ENCODE measurements at places on chromosomes 11 and 22.

DNA sequence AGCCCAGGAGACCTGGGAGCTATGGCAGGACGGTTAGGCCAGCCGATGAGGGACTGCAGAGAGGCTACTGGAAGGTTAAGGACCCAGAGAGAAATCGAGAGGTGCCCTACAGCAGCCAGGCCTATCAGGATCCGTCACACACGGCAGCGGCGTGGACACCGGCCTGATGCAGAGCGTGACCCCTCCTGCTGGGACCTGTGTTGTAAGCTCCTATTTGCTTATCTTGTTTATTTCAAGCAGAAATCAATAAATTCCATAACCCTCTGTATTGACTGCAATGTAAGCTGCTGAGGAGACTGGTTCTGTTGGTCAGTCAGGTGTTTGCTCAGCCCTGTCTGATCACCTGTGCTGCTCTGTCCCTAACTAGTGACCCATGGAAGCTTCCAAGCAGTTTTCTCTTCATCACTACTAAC, 39.9 kb downstream of the PPP2R1B start:
- no peak for DNase-seq

GRCh38 chr11:8102965-8103364, 22.0 kb downstream of the TUB start:
- no peak for DNase-seq

DNA sequence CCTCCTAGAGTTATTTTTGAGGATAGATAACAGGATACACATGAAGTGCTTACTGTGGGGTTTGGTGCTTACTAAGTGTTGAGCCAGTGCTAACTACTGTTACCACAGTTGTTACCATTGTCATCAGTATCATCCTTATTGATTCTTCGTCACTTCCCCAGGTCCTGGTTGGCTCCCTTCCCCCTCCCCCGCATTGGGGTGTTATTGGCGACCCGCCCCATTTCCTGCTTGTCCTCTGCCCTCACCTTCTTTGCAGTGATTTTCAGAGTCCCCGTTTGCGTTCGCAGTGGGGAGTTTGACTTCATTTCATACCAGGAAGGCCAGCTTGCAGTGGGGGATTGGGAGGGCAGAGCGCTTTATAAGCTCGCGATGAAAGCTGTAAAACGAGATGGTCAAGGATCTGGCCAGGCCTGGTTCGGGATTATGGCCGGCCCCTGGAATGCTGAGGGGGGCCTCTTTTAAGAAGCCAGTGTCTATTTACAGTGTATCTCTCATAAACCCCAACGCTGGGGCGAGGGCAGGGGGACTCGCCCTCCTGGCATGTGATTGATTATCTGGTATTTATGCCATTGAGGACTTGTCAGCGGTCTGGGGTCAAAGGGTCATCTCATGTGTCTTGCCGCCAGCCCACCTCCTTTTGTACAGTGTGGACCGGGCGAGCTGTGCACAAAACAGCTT, 84.6 kb upstream of the NNMT start:
- DNase-seq = no peak

GRCh38 chr22:18109410-18110193, 1.0 kb upstream of the TUBA8 start:
- DNase-seq = no peak

- DNase-seq = no peak
These were observed 359.3 kb downstream of the CADM1 start for GRCh38 chr11:115144914-115145313.

GRCh38 chr22:46159777-46160176, 9.5 kb downstream of the PPARA start:
- no peak for DNase-seq

DNA sequence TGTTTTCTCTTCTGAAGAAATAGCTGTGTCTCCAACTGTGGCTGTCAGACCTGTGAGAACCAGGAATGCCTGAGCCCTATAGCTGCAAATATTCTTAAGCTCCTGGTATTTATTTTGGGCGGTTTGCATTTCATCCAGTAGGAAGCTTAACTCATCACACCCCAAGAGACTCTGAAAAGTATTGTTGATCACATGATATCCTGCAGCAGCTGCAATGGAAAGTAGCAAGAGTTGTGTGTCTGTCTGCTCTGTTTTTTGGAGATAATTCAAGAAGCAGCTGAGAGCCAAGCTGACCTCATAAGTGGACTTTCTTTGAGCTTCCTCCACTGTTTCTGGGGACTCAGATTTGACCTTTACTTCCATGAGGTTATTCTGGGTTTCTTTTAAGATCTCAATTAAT, 36.4 kb upstream of the MRPL17 start:
- DNase-seq = no peak

DNA sequence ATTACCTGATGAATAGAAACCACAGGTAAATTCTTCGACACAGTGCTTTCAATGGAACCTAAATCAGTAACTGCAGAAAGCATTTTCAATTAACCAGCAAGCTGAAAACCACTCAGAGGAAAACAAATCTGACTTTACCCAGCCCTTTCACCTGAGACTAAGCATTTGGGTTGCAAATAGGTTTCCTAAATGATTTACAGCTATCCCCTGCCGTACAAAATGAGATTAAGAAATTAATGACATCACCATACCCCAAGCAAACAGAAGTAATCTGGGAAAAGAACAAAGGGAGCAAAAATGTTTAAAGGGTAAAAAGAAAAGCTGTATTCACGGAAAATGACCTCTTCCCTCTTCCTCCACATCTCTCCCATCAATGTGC, 584 bp downstream of the NOX4 start:
- no peak for DNase-seq

DNA sequence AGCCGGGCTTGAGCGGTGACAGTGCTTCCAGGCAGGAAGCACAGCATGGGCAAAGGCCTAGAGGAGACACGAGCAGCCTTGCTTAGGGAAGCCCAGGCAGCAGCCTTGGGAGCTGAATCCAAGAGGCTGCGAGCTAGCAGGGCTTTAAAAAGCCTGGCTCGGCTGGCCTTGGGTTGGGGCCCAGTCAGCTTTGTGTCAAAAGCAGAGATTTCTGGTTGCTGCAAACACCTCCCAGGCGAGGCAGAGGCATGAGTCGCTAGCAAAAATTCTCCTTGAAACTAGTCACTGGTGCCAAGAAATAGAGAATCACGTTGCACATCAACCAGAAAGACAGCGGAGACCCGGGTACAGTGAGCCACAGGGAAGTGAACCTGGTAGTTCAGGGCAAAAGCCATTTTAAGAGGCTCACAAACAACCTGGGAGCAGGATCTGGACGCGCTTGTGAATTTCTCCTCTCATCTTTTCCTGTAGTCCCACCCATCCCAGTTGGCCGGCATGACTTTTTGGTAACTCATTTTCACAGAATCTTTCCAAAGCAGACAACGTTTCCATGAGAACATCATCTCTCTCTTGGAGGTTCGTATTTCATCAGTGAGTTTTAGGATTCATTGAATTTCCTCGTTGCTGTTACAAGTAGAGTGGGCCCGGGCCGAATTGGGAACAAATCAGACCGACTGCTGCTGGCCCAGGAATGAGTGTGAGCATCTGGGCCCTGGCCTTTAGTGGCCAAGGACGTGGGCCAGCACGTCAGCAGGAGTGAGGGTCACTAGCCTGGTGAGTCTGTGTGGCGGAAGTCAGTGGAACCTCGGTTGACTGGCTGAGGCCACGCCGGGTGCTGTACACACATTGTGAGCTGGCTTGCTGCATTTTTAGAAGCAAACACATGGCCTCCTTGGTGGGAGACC, 16.4 kb upstream of the FGF4 start:
- DNase-seq = no peak

DNA sequence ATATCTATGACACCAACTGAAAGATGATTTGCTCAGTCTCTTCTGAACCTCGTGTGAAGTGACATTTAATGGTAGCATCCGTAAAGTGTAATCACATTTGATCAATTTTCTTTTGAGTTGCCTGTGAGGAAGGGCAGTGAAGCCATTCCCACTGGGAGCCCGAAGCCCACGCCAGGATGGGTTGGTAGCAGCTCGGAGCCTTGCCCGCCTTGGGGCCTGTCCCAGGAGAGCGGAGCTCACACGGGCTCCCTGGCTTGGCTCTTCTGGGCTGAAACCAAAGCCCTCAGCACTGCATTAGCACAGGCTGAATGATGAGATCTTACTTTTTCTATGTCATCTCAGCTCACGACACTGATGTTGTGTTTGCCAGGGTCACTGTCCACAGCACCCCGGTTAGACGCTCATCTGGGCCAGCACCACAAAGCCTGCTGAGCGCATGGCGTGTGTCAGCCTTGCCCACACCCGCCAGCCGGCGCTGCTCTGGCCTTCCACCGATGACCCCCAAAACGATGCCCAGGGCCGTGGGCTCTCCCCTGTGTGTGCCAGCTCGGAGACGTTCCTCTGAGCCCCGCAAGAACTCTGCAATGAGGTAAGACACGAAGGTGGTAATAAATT, 9.3 kb upstream of the TRMU start:
- DNase-seq = no peak

GRCh38 chr22:19271856-19272535, 19.5 kb downstream of the CLTCL1 start:
- no peak for DNase-seq

- no peak for DNase-seq
These were observed 99.5 kb downstream of the DBX1 start for GRCh38 chr11:20060647-20061205.

DNA sequence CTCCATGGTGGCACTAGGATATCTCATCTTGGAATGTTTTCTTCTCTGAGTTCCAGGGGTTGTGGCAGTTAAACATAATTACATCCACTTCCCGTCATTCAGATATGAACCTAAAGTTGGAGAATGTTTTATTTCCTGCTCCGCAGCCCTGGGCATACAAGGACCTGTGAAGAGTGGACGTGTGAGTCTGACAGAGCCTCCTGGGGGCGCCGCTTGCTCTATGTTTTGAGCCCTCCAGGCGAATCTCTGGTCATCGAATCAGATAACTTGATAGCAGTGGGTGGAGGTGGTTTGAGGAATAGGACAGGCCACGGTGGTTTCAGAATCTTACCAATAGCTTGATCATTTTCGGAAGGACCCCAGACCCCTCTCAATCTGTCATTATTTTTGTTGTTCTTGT, 174.2 kb downstream of the NTM start:
- no peak for DNase-seq

GRCh38 chr11:95702526-95702925, 87.1 kb downstream of the FAM76B start:
- DNase-seq = no peak

- DNase-seq = no peak
These were observed 10.7 kb upstream of the LIPT2 start for GRCh38 chr11:74504100-74504691.

GRCh38 chr11:120191058-120191457, 19.8 kb upstream of the OAF start:
- no peak for DNase-seq

GRCh38 chr11:61832207-61832606, 4.1 kb downstream of the FADS2 start:
- no peak for DNase-seq

DNA sequence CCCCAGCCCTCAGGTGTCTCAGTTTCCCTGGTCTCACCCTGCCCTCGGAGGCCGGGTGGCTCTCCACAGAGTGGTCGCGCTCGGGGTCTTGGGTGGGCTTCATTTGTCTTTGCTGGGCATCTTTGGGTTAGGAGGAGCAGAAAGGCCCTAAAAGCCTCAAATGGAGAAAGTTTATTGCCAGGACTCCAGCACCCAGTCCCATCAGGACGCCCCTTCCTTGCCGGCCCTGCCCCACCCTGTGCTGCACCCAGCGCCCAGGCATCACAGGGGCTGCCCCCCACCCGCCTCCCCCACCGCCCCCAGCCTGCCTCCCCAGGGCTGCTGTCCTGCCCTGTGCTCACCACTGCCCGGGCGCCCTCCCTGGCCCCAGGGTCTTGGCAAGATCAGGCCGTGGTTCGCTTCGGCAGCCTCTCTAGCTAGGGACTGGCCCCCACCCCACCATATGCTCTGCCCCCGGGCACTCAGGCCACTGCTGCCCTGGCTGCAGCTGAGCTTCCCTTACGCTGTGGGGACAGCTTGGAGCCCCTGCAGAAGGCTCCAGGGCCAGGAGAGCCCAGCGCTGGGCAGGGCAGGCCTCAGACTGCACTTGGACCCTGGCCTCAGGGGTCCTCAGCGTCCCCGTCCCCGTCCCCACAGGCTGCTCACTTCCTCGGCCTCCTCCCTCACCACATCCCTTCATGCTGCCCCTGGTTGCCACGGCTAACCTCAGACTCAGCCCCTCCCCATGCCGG, 31.4 kb downstream of the MOB2 start:
- DNase-seq = no peak

- no peak for DNase-seq
These were observed 835.1 kb downstream of the NTM start for GRCh38 chr11:132205496-132205895.

DNA sequence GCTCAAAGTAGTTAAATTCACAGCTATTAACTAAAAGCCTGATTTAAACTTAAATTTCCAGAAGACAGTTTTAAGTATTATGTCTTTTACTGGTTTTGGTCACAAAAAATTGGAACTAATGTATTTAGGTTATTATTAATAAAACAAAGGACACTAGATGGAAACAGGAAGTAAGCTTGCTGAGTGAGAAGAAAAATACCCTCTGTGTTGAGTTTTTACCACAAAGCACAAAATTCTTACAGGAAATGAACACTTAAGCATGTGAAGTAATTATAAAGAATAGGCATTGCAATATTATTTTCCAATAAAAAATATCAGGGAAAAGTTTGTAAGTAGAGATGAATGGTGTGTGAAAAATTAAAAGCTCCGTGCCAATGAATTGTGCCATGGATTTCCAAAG, 46.3 kb downstream of the PIK3C2A start:
- no peak for DNase-seq

- DNase-seq = no peak
These were observed 789.0 kb downstream of the TBC1D22A start for GRCh38 chr22:47551431-47551775.

- DNase-seq = no peak
These were observed 200.5 kb upstream of the E2F8 start for GRCh38 chr11:19441288-19441687.

DNA sequence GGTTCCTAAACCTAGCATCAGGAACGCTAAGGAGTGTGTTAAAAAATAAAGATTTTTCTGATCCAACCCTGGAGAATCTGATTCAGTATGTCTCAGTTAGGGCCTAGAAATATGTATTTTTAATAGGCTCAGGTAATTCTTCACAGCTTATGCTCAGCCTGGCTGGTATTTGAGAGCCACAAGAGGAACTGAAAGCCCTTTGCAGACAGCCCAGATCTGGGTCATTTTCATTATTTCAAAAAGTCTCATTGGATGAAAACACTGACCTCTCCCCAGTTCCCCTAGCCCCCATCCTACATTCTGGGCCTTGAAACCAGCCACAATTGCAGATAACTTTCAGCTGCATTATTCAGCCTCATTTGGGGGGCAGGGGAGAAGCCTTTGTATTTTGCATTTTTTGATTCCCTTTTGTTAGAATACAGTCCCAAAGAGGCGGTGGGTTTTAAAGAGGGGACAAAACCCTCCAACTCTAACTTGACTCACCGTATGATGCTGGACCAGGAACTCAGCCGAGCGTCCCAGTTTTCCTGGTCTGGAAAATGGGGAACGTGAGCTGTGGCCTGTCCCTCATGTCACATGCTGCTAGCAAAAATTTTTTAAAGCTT, 66.0 kb upstream of the LARGE1 start:
- no peak for DNase-seq

GRCh38 chr22:36367479-36367878, 20.3 kb downstream of the MYH9 start:
- no peak for DNase-seq

DNA sequence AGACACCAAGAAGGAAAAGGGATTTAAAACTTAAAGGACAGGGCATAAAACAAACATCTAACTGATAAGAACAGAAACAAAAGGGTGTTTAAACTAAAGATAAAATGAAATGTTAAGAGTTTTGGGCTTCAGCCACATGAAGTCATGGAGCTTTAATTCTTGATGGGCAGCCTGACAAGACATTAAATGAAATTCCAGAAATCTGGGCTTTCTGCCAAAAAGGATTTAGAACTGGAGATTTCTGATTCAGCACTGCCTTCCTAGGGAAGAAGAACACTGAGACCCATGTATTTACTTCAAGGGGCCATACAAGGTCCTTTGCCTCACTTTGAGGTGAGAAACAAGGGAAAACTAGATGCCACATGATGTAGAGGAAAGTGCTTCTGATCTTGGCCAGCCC, 355.9 kb upstream of the RAG2 start:
- no peak for DNase-seq
